ENCODE measurements at places on chromosomes 7 and 10.

DNA sequence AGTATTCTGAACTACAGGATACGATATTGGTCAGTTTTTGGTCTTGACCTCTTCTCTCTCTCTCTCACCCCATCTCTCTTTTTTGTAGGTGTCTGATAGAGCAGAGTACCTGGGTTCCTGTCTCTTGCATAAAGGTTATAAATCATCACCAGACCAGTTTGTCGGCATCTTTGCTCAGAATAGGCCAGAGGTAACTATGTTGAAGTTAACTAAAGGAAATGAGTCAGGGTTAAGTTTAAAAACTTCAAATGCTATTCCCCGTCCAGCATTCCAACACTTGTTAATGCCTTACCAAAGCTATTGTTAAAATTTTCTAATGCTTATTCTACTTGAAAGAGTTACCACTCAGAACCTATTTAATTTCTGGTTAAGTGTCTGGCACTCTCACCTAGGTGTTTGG, 30.7 kb downstream of the ACSL5 start:
- no peak for DNase-seq

- no peak for DNase-seq
These were observed 237.6 kb downstream of the CCSER2 start for GRCh38 chr10:84565881-84566582.

DNA sequence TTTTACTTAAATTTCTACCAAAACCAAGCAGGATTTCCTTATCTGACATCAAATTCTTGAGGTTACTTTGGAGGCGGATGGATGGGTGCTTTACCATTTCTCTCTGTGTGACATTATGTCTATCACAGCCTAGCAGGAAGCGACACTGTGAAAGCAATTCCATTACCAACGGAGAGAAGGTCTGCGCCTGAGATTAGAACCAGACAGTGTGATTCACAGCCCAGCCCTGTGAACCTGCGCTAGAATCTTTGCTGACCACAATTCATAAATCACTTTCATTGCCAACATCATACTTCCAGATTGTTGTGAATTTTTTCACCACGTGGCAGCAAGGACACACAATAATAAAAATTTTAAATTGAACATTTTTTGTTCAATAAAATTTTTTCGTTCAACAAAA, 126.5 kb downstream of the CUBN start:
- peak; percentile 64 for DNase-seq

DNA sequence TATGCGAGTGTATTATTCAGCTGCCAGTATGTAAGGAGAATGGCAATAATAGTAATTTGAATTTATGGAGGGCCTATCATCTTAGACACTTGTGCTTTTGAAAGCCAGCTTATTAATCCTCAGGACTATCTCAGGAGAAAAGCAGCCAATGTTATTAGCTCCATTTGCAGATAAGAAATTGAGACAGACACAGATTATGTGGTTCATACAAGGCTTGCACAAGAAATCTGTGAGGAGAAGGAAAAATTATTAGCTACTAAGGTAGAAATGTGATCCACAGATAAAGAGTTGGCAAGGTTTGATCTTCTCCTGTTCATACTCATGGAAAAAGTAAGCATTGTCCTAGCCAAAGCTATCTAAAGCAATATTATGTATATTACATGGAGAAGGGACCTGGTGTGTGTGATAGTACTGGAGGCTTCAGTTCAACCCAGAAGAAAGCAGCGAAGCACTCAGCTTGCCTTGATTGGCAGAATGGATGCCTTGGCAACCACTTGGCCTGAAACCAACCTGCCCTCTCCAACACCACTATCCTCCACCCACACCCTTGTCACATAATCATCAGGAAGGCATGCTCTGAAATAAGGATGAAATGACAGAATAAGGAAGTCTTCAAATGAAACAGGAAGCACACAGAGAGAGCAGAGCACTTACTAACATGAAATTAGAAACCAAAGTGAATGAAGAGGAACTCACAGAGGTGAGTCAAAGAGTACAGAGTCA, 18.0 kb downstream of the MACC1 start:
- DNase-seq: no peak

GRCh38 chr7:39674406-39674805, 51.0 kb downstream of the RALA start:
- no peak for DNase-seq

GRCh38 chr7:127683776-127684681, 32.0 kb downstream of the SND1 start:
- DNase-seq: no peak

GRCh38 chr10:93431361-93431760, 50.8 kb downstream of the MYOF start:
- DNase-seq: no peak

DNA sequence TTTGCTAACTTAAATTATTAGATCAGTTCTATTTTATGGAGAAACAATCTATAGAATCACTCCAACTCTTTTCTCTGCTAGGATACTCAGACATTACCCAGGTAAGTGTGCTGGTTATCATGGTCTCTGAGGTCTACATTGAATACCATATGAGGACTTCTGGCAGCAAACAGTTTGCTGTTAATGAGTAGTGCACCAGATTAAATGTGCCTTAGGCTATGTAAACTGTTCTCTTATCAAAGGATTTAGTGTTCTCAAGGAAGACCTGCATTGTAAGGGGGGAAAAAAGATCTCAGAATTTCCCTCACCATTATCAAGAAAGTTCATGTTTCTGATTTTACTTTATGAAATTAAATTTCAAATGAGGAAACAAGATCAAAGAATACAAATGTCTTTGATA, 107.5 kb downstream of the ITGB8 start:
- no peak for DNase-seq

GRCh38 chr10:123655751-123656150, 10.4 kb upstream of the GPR26 start:
- no peak for DNase-seq

- DNase-seq: no peak
These were observed 41.9 kb downstream of the PTPRE start for GRCh38 chr10:127948791-127949190.

DNA sequence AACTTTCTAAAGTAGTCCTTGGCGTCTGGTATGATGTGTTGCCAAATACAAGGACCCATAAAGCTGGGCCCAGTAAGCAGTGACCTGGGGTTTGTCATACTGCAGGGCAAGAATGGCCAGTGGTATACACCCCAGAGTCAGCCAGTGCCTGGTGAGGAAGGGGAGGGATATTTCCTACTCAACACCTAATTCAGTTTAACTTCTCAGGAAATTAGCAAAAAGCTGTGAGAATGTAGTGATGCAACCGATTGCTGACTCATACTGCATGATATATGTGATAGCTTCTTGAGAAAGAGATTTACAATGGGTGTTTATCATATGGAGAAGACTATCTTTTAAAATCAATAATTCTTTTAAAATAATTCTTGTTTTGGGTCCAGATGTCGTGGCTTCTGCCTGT, 889.3 kb upstream of the CELF2 start:
- no peak for DNase-seq

DNA sequence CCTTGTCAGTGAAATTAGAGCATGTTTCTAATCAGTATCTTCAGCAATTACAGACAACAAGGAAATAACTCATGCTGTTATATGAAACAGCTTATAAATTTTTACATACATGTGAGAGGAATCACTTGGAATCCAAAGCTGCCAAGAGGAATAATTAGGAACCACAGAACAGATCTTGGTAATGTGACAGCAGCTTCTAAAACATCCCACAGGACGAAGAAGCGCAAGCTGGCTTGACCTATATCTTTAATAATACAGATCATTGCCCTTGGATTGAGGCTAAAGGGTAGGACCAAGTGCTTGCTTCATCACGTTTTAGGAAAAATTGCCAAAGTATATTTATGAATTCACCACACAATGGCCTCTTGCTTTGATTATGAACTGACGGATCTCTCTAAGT, 869.8 kb downstream of the LRMDA start:
- DNase-seq: no peak

- no peak for DNase-seq
These were observed 87.0 kb downstream of the TBXAS1 start for GRCh38 chr7:139915864-139916716.

DNA sequence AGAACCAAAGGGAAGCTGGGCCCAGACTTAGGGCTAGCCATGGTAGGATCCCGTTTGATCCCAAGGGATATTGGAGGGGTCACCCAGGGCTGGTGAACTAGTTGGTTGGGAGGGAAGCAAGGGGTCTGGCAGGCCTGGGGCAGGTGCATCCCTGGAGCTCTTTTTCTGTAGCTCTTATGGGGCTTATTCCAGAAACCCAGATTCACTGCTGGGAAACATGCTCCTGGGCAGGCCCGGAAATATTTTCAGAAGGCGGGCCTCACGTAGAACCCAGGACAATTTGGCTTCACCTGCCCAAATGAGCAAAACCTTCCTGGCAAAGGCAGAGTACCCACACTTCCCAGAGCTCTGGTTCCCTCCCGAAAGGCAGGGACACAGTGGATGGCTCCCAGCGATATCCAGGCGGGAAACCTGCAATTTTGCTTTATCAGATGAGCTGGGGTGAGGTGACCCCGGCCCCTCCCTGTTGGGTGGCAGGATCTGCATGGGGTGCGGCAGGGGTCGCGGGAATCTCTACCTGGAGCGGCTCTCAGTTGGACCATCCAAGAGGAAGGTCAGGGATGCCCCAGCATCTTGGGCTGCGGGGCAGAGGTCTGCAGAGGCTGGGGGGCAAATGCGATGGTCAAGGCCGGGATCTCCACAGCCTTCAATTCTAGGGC, 533.9 kb downstream of the TCERG1L start:
- no peak for DNase-seq

DNA sequence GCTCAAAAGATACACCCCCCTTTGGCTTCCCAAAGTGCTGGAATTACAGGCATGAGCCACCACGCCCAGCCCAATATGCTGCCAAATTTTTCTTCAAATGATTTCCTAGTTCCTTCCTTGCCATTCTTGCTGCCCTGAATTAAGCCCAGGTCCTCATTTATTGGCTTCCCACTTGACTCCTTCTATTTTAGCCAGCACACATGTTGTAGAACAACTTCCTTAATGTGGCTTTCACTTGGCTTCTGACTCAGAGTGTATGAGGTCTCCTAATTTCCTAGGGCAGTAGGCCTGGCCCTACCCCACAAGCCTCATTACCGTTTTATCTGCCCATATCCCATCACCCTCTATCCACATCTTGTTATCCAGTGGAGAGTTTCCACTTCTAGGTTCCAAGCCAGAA, 21.8 kb upstream of the HIPK2 start:
- DNase-seq: no peak

GRCh38 chr10:73997461-73997786, 492 bp upstream of the VCL start:
- no peak for DNase-seq

GRCh38 chr7:135911099-135911498, 66.1 kb downstream of the MTPN start:
- no peak for DNase-seq

DNA sequence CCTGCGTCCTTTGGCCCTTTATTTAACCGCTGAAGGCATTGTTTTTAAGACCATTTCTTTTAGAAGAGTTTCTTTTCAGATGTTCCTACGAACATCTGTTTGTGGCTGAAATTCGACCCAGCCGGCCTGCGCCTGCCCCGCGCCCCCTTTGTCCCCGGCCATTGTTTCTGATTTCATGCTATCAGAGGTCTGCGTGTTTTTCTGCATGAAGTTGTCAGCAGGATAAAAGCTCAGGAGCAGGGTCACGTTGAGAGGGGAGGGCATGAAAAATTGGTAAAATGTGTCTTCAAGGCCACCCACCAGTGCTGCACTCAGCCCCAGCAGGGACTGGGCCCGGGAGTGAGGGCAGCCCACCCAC, 43.1 kb downstream of the NKX6-2 start:
- DNase-seq: no peak

GRCh38 chr10:114017873-114018272, 25.8 kb upstream of the ADRB1 start:
- no peak for DNase-seq

GRCh38 chr7:74449809-74450397, 3.8 kb upstream of the GTF2IRD1 start:
- peak; percentile 62 for DNase-seq

DNA sequence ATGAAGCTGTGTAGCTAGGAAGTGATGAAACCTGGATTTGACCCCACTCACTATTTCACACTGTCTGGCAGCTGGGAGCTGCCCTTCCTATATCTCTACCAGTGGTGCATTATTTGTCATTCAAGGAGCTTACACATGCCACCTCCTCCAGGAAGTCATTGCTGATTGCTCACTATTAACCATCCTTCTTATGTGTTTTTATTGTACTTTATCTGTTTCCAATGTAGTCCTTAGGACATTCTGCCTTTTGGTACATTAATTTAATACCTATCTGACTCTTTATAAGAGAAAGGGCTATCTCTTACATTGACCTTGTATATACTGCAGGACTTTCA, 31.0 kb downstream of the HHEX start:
- no peak for DNase-seq

DNA sequence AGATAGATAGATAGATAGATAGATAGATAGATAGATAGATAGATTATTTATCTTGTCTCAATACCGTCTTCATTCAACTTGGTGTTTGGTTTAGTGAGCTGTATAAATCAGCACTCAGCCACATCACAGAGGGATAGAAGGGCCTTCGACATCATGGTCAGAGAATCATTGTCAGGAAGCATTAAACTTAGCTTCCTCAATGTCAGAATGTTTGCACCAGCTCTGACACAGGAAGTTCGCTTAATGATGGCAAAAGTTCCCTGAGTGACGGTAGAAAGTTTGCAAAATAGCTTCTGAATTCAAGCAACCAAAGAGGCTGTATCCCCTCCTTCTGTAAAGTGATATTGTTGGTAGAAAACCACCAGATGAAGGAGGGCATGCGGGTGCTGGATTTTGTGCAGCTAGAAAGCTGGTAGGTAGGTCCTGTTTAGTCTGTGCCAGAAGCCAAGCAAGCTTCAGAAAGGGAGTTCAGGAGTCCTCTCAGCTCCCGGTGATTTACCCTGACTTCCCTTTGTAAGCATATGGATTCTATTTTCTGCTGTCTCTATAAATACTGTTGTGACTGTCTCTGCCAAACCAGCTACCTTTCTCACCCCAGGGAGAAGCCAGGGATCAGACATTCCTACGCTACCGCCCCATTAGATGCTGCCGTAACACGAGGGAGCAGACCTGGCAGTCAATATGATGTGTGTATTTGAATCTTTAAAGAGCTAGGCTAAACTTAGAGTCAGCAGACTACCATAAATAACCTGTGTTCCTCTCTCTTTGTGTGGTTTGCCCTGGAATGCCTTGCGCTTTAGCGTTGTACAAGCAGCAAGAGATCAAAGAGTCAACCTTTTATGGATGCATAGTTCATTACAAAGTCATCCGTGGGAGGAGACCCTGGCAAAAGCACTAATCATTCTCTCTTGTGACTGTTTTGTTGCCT, 200.5 kb upstream of the KIAA1217 start:
- no peak for DNase-seq

DNA sequence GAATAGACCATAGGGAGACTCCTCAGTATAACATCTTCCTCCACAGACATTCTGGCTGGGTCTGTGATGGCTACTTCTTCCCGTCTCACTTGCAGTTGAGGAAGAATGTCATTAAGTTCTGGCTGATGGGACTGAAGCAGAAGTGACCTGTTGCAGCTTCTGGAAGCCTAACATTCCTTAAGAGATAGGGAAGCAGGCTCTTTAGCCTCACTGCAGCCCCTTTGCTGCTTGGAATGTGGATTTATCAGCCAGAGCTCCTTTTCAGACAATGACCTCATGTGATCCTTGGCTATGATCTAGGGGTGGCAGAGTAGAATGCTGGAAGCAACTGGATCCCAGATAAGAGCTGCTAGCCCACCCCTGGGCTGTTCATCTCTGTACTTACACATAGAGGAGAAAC, 142.5 kb downstream of the RNF216 start:
- DNase-seq: no peak

- no peak for DNase-seq
These were observed 73.2 kb upstream of the GPR158 start for GRCh38 chr10:25101461-25102146.

Data from stimulated activated naive CD4-positive, alpha-beta T cell (primary cell).